ENCODE measurements at places on chromosomes 12 and 14.

GRCh38 chr12:111175396-111176094 lies 193.3 kb downstream of the PHETA1 start:
- no peak for DNase-seq

DNA sequence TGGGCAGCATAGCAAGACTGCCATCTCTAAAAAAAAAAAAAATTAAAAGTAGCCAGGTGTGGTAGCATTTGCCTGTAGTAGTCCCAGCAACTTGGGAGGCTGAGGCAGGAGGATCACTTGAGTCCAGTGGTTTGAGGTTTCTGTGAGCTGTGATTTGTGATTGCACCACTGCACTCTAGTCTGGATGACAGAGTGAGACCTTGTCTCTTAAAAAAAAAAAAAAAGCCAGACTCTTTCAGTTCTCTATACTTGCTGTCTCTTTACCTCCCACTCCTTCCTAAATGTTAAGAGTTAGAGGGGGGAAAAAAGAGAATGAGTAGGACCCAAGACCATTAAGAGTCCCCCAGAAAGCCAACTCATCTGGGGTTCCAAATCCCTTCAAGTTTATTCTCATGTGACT lies 17.8 kb downstream of the EIF2S1 start:
- no peak for DNase-seq

- no peak for DNase-seq
Measured at GRCh38 chr12:132886529-132887477, 602 bp downstream of the CHFR start.

GRCh38 chr14:71206766-71207371 lies 299.6 kb downstream of the PCNX1 start:
- DNase-seq, result no peak

DNA sequence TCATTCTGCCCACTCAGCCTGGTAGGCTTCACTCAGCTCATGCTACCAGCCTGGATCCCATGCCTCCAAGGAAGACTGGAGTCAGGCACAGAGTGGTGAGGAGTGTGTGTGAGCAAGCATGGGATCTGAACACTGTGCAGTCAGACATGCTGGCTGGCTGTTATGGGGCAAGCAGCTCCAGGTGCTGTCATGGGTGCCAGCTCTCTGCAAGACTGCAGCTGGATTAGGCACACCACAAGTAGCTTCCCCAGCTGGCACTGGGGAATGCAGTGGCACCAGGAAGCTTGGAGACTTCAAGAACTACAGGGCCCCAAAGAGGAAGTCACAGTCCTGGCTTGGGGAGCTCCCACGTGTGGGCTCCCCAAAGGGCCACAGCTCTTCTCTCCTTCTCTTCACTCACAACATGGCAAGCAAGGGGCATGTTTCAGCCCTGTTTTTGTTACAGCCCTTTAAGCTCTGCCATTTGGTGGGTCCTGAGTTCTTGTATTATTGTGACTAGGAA lies 202.5 kb downstream of the VRK1 start:
- no peak for DNase-seq

GRCh38 chr12:70049596-70050360 lies 193.5 kb upstream of the CNOT2 start:
- peak; percentile 20 for DNase-seq

DNA sequence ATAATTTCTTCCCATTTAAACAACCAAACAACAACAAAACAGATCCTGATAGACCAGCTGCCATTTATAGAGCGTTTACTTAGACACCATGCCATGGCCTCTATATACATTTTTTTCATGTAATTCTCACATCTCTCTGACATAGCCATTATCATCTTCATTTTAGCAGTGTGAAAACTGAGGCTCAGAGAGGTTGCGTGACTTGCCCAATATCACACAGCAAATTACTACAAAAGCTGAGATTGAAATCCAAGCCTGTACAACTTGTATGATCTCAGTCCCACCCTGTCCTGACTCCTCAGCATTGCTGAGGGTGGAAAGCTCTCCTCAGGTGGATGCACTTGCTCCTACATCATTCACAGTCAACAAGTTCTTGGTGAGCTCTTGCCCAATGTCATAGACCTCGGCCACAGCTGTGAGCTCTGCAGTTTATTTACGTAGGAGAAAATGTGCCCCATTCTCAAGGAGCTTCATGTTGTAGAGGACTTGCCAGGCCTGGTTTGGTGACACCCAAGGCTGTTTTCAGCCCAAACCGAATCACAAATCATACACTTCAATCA lies 55.5 kb downstream of the CRACR2A start:
- DNase-seq, result no peak

DNA sequence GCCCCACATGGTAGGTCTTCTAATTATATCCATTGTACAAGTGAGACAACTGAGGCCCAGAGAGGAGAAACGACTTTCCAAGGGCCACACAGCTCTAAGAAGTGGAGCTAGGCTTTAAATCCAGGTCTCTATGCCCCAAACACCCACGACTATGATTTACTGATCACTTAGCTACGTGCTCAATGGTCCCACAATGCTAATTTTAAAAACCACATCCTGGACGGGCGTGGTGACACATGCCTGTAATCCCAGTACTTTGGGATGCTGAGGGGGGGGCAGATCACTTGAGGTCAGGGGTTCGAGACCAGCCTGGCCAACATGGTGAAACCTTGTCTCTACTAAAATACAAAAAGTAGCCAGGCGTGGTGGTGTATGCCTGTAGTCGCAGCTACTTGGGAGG lies 8.4 kb upstream of the MLEC start:
- no peak for DNase-seq

DNA sequence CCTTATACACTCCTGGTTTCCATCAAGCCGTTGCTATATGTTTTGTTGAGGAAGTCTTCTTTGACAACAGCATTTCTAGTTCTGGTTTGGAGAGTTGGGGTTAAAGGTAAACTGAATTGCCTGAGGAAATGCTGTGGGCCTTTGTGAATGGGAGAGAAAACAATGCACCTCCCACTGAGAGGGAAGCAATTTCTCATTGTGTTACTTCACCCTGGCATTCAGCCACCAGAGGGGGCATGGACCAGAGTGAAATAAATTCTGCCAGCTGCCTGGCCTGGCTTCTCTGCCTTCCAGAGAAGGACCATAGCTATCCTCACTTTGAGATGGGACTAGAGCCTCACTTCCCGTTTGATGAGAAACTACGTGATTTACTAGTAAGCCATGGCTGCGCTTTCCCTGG lies 475.3 kb downstream of the EGLN3 start:
- DNase-seq, result no peak

- no peak for DNase-seq
Measured at GRCh38 chr12:15193946-15194345, 27.3 kb downstream of the RERG start.

DNA sequence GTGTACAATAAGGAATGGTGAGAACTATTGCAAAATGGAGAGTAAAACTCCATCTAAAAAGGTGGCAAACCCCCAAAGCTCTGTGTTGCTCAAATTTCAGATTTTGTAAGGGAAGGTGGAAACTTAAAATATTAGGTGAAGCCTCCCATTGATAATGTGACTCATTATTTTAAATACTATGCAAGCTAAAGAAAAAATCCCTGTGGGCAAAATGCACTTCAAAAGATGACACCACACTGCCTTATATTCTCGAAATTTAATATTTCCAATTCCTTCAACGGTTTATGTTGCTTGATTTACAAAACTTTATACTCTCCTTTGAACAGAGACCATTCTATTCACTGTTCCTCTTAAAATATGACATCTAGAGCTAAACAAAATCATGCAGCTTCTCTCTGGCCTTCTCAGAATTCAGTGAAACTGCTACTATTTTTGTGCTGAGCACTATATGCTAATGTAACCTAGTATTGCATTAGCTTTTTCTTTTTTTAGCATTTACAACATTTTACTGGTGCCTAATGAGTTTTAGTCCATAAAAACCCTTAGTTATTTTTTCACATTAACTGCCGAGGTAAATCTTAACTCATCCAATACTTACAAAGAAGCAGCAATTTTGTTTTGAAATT lies 297.7 kb downstream of the SYT1 start:
- DNase-seq, result no peak

DNA sequence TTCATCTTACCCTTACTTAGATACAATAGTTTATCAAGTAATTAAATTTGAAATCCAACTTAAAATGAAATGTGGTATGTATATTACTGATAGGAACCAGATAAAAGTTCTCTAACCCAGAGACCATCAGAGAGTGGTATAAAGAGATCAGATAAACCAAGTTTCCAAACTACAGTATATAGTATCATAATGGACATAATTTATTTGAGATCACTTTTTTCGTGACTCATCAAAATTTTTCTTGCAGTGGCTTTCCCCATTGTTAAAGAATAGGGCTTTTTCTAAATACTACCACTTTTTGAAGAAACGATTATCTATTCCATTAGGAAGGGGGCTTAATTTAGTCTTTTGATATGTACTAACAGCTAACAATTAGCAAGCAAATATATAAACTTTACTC lies 15.2 kb upstream of the HSPA2 start:
- DNase-seq, result no peak

Data from stimulated activated CD8-positive, alpha-beta memory T cell treated with anti-CD3 and anti-CD28 coated beads, Interleukin-7, amount 100 ng/mL, for 1 hour (primary cell).